ENCODE measurements at places on chromosomes 7 and 10.

DNA sequence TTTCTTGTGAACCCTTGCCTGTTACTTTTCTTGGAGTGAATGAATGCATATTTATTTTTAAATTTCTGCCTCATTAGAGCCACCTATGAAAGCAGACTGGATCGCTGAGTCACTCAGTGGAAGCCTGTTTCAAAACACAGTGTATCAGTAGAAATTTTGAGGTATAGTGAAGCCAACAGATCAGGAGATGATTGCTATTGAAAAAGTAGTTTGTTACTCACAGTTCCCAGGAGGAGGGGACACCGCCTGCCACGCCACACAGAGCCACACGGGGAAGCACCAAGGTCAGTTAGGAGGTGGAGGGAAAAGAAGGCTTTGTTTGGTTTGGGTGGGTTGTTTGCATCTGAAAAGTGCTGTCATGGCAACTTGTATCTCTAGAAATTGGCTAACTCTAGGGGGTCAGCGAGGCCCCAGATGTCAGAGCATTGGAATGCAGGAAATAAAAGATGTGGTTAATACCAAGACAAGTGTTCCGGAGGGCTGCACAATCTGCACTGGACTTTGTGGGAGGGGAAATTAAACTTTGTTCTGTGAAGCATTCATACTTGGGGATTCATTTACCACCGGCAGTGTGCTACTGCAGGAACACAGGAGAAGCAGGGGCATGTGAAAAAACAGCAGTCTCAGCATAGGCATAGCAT, 106.4 kb upstream of the SDK1 start:
- peak; percentile 77 for DNase-seq

DNA sequence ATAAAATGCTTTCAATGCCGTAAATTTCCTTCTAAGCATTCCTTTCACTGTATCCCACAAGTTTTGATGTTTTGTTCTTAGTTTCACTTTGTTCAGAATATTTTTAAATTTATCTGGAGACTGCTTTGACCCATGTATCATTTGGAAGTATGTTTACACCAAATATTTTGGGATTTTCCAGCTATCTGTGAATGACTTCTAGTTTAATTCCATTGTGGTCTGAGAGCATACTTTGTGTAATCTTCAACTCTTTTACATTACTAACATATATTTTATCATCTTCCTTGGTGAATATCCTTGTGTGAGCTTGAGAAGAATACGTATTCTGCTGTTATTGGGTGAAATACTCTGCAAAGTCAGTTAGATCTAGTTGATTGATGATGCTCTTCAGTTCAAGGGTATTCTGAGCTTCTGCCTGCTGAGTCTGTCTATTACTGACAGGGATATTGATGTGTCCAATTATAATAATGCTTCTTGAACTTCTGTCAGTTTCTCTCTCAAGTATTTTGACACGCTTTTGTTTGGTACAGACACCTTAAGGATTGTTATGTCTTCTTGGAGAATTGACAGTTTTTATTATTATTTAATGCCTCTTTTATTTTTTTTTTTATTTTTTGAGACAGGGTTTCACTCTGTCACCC, 31.6 kb downstream of the MKLN1 start:
- no peak for DNase-seq

DNA sequence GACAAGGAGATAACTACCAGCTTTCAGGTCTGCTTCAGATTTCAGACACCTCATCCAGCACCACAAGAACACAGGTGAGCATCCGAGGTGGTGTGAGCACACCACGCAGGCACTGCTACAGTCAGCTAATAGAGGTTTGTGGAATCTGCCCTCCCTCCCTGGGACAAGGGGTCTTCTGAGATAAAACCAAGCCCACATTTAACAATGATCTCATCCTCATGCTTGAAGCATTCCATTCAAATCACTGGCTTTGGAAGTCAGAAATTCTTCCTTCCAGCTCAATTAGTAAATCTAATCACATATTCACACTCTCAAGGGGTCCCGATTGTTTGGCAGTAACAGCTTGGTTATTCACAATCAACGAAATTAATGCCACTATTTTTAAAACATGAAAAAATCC, 331.4 kb downstream of the ELMO1 start:
- DNase-seq = peak; percentile 56

- no peak for DNase-seq
These were observed 947 bp downstream of the ABHD11 start for GRCh38 chr7:73737491-73738219.

DNA sequence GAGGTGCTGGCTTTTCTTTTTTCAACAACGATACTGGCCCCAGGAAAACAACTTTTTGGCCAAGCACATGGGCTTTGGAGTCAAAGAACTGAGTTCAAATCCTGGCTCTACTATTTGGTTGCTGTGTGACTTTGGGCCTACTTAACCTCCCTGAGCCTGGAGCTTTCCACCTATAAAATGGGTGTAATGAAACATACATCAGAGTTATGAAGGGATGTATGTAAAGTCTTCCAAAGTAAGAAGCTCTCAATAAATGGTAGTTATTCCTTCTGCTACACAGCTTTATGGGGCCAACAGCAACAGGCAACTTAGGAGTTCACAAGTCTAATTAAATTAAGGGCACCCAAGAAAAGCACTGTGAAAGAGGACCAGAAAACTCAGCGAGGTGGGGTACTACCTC, 33.0 kb downstream of the ZNF777 start:
- no peak for DNase-seq

DNA sequence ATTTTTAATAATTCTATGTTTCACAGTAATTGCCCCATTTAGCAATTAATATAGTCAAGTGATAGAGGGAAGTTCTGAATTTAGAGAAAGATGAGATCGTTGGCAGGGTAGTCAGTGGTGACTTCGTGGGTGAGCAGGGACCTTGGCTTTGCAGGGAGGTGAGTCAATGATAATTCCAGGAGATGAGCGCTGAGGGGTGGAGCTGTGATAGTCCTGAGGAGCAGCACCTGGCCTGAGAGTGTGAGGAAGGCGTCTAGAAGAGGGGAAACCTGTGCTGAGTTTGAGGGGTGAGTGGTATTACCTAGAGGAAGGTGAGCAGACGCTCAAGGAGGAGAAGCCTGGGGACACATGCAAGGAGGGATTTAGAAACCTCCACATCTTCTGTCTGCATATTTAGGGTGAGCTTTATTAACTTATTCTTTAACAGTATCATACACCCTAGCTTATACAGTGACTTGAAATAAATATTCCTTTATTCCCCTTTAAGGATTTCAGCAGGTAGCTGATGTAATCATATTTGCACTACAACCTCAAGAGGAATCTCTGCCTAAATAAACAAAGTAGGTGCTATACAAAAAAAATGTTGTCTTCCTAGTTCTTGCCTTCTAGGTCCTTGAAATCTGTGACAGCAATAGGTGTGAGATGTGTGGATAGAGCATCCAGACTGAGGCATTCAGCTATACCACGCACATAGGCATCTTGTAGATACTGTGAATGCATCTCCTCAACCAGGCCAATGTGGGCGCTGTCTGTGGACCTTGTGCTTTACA, 2.1 kb upstream of the TRIL start:
- no peak for DNase-seq
